Inflammatory macrophage treated with lipopolysaccharide for 4 hours (primary cell): ENCODE measurements at places on chromosomes 1 and 21.

DNA sequence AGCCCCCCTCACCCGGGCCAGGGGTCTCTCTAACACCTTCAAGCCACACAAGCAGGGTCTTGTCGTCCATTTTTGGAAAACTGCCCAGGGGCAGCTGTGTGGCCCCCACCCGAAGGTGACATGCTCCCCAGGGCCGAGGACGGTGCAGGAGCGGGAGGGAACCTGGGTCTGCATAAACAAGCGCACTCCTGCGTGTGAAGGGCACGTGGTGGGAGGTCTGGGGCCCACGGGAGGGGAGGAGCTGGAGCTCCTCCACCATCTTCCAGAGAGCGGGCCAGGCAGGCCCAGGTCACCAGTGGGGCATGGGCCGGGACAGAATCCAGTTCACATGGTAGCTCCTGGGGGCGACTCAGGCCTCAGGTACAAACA lies 16.5 kb downstream of the CFAP74 start:
- no peak for DNase-seq

DNA sequence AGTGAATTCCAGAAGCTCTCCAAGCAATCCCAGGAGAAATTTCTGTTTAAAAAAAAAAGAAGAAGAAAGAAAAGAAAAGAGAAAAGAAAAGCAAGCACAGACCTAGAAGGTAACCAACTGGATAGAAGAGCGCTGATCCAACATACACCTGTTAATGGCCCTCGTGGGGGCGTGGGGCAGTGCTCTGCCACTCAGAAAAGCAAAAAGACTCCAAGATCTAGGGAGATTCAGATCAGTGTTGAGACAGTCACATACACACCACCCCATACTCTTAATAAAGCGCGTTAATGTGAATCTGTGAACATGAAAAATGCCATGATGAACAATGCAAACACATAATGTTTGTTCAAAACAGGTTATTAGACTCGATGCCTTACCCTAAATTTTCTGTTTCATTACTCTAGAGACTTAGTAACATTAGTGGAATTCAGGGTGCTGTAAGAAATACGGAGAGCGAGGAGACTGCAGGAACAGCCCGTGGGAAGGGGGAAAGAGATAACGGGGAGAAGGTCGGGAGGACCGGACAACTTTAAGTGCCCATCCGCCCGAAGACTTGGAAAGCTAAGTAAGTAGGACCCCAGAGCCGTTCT lies 406 bp downstream of the NME7 start:
- no peak for DNase-seq

GRCh38 chr1:230171356-230172015 lies 104.4 kb downstream of the GALNT2 start:
- DNase-seq: no peak

GRCh38 chr1:211334986-211335385 lies 8.4 kb downstream of the TRAF5 start:
- no peak for DNase-seq

GRCh38 chr1:201251851-201252430 lies 31.4 kb upstream of the PKP1 start:
- DNase-seq: no peak

DNA sequence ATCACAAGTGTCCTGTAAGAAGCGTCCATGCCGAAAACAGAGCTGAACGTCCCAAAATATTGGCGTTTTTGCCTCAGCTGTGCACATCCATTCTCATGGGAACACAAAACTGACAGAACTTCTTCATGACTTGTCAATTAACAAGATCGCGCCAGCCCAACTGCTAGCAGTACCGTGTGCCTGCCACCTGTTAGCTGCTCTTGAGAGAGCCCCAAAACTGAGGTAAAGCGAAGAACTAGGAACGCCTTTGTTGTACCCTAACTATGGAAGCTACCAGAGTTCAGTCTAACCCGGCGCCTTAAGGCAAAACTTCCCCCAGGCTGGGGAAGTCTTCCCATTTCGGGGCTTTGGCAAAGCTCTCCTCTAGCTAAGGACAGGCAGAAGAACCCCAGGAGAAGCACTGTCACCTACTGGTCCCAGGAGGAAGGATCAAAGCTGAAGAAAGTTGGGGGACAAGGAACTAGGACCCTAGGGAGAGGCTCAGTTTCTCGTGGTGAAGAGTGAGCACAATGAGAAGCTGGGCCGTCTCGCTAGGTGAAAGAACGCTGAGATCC lies 719 bp downstream of the EYA3 start:
- DNase-seq: peak; percentile 36

- DNase-seq: no peak
Measured at GRCh38 chr1:45848097-45848496, 44.7 kb downstream of the MAST2 start.

- DNase-seq: peak; percentile 27
Measured at GRCh38 chr1:17565461-17566252, 26.2 kb downstream of the ARHGEF10L start.

- no peak for DNase-seq
Measured at GRCh38 chr21:45253180-45253579, 34.5 kb downstream of the POFUT2 start.
